Hematopoietic multipotent progenitor cell treated with erythropoietin and hydrocortisone succinate and interleukin-3 and kit ligand, for 4 days (in vitro differentiated cells): ENCODE measurements at places on chromosomes 1 and 21.
A peak's percentile ranks its signal among the peaks of the same experiment; 100 is the strongest.

DNA sequence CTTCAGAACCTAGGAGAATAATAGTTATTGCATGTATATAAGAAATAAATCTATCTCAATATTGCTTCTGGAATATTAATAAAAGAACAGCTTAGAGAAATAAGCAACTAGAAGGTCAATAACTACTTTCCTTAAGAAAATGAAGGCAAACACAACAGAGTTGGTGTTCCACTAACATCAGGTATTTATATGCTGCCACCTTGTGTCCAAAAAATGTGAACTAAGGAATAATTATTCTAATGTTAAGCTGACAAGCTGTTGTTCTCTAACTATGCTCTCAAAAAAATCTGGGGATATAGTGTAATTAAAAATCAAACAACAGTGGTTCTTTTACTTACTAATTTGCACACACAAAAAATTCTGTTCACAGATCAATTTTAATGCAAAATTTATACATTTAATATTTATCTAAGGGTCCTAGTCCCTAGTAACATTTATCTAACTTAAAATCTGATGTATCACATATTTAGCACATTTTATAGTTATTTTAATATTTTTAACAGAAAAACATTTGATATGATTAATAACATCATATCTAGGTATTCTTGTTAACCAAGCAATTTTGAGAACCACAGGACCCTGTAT, 39.6 kb downstream of the UCHL5 start:
- DNase-seq = peak; percentile 77

GRCh38 chr1:86155051-86155806, 1.3 kb downstream of the COL24A1 start:
- peak; percentile 59 for DNase-seq

- DNase-seq = peak; percentile 80
Observed at GRCh38 chr1:246280551-246280950, 226.5 kb downstream of the SMYD3 start.

- DNase-seq = peak; percentile 78
Observed at GRCh38 chr1:182786223-182786994, 3.2 kb upstream of the NPL start.

GRCh38 chr1:229344937-229345684, 2.3 kb upstream of the CCSAP start:
- DNase-seq = no peak

- DNase-seq = no peak
Observed at GRCh38 chr1:213083112-213083445, 32.0 kb downstream of the RPS6KC1 start.

GRCh38 chr1:58816747-58817221, 32.9 kb upstream of the JUN start:
- no peak for DNase-seq

DNA sequence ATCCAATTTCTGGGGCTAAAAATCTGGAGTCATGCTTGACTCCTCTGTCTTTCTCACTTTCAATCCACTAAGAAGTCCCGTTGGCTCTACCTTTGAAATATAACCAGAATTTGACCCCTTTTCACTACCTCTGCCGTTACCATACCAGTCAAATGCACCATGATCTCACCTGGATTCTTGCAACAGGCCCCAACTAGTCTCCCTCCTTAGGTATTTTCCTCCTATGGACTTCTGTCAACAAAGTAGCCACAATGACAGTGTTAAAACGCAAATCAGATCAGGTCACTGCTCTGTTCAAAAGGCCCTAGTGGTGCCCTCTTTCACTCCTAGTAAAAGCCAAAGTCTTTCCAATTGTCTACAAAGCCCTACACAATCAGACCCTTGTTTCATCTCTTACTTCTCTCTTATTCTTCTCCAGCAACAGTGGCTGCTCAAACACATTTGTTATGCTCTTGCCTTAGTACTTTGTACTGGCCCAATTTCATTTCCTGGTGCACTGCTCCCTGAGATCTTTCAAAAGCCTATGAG, 35.7 kb upstream of the AGL start:
- no peak for DNase-seq
